Hematopoietic multipotent progenitor cell treated with erythropoietin and hydrocortisone succinate and interleukin-3 and kit ligand, for 6 days (in vitro differentiated cells): ENCODE measurements at places on chromosomes 16 and 17.

DNA sequence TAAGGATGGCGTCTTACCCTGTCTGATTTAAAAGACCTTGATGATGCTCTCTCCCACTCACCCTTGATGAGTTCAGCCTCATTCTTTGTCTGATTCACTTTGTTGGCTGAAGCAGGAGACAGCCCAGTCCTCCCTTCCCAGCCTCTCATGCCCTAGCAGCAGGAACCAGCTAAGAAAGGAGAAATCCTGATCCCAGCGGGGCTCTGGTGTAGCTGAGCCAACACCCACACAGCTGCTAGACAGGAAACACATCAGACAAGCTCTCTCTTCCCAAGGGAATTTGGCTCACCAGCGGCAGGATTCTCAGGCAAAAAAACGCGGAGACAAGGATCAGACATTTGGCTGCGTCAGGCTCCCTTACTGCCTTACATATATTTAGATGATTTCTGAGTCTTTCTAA is 211.5 kb downstream of the CDH11 start:
- no peak for DNase-seq

- DNase-seq: no peak
Measured at GRCh38 chr17:74922694-74923537, at the start of gene USH1G. Gene USH1G, minus strand, starts transcription at chr17:74923255. Its CDS starts 182 bp downstream, at chr17:74923073.

DNA sequence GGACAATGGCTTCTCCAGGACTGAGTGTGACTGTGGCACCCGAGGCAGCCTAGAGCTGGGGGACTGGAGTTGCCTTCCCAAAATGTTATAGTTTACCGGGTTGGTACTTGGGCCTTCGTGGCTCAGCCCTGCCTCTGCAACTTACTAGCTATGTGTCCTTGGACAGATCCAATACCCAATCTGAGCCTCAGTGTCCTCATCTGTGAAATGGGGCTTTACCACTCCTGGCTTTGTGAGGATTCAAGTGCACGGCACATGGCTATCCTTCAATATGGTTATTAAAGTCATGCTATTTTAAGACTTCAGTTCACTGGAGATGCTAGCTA is 9.6 kb downstream of the IRX5 start:
- DNase-seq: no peak

- no peak for DNase-seq
Measured at GRCh38 chr17:82914375-82914774, 74.6 kb upstream of the ZNF750 start.

DNA sequence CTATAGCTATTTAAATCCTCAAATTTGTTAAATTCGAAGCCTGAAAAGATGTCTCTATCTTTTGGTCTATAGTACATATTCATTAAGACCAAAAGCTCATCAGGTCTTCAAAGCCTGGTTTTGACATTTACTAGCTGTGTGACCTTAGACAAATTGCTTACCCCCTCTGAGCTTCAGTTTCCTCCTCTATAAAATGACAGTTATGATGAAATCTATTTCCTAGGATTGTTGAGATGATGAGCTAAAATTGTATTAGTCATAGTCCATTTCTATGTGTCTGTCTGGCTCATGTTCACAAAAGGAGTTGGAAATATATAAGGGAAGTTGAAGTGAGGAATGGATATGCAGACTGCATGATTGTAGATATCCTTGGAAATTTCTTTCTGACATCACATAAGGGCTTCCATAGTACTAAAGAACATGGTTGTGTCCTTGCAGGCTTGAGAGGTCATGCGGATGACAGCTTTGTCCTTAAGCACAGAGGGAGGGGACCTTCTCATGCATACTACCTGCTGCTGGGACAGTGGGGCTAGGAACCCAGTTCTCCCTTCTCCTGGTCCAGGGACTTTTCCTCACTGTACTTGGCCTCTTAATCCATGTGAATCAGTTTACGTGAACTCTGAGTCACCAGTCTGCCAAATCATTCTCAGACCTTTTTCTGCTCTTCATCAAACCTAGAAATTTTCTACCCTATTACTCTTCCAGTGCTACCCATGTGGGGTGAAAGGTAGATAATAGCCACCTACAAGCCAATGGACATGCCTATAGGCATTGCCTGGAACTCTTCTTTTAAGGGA is 487.5 kb upstream of the SALL1 start:
- no peak for DNase-seq

DNA sequence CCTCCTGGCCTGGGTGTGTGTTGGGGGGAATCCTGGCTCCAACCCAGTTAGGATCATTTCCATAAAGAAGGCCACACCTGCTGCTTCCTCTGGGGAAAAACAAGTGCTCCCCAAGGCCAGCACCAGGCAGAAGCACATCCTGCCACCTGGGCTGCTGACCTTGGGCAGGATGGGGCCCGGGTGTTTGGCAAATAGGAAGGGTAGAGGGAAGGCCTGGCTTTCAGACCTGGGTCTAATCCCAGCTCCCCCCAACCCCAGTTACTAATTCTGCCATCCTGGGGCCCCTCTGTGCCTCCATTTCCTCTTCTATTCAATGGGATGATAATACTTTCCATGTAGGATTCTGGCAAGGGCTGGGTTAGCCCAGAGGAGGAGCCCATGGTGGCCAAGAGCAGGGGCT is 3.0 kb upstream of the NLRC5 start:
- no peak for DNase-seq

DNA sequence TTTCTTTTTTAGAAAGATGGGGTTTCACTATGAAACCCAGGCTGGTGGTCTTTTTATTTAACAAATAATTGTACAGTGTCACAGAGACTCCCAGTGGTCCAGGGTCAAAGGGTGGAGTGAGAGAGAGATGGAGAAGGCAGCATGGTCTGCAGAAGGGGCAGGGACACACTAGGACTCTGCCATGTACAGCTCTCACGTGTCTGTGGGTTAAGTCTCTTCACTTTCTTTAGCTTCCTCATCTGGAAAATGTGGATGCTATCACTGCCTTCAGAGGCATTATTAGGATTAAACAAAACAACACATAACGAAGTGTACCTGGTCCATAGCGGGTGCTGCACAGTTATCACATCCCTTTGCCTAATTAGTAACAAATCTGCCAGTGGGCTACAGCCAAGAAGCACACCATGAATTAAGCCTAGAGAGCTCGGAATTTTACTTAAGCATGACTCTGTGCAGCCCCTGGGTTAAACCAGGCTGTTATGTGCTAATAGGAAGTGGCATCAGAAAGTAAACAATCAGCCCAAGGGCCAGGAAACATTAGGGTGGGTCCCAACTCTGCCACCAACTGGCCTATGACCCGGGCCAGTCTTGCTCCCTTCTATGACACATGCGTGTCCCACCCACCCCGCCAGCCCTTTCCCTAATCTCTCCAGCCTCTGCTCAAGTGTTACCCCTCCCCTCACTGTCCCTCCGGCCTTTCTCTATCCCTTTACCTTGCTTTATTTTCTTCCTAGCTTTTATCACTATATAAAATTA is 13.9 kb downstream of the TOP3A start:
- DNase-seq: no peak

DNA sequence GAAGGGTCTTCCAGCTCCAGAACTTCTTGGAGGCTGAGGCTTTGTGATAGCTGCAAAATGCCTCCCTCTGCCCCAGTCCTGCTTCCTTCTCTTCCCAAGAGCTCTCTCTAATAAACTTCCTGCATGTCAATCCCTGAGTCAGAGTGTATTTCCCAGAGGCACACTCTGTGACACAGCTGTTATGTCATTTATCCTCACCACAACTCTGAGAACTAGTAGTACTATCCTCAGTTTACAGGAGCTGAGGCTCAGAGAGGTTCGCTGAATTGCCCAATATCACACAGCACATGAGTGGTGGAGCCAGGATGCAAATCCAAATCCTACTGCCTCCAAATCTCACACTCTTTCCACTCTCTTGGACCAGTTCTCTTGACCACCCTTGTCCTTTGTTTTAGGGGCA is 20.0 kb downstream of the UNC45B start:
- no peak for DNase-seq

GRCh38 chr16:89038811-89039735 is 54.6 kb upstream of the ACSF3 start:
- DNase-seq: no peak

DNA sequence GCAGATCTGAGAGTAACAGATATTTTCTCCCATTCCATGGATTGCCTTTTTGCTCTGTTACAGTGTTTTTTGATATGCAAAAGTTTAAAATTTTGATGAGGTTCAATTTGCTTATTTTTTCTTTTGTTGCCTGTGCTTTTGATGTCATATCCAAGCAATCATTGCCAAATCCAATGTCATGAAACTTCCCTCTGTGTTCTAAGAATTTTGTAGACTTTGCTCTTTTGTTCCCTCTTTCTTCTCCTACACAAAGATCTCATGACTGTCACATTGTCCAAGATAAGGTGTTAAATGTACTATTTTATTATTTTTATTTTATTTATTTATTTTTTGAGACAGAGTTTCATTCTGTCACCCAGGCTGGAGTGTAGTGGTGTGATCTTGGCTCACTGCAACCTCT is 18.9 kb upstream of the KCNH6 start:
- DNase-seq: no peak

DNA sequence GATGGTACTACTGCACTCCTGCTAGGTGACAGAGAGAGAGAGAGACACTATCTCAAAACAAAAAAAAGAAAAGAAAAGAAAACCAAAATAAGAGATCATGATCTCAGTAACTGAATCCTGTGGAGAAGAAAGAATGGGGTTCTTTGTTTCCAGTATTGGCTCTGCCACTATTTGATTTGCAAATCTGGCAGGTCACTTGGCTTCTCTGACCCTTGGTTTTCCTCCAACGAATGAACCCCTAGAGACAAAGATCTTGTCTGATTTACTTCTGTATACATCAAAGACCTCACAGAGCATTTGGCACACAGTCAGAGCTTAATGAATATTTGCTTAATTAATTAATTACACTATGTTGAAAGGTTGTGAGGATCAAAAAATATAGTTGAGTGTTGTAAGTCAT is 47.9 kb upstream of the NLK start:
- DNase-seq: no peak

DNA sequence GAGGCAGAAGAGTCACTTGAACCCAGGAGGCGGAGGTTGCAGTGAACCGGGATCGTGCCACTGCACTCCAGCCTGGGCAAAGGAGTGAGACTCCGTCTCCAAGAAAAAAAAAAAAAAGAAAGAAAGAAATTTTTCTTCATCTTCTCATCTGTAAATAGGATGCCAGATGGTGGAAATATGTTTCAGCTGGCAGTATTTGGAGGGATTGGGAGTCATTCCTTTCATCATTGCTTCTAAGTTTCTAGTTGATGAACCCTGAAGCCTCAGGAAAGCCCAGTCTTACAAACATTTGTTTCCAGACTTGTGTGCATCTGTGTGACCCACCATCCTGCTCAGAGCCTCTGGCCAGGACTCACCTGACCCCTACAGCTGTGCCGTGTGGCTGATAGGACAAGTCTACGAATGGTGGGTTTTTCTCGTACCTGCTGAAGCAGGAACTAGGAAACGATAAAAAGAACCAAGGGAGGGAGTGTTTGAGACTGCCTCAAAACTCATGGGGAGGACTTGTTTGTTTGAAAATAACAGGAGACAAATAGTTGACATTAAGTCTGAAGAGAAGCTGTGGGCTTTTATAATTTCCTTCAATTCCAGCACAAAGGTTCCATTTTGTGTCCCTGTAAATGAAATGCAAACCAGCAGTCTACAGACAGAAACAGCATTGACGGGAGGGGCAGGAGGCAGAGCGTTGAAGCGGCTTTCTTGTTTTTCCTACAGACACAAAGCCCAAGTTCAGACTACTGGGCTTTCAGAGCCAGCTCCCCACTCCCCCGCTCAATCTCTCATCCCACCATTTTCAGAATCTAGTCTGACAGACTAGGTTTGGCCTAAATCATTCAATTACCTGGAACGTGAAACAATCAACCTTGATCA is 24.9 kb downstream of the CDRT4 start:
- no peak for DNase-seq

- no peak for DNase-seq
Measured at GRCh38 chr17:70329721-70330120, 160.4 kb downstream of the KCNJ2 start.

- no peak for DNase-seq
Measured at GRCh38 chr17:73359987-73360410, 48.2 kb upstream of the CDC42EP4 start.

GRCh38 chr17:49397586-49397985 is 17.1 kb downstream of the PHB1 start:
- no peak for DNase-seq

DNA sequence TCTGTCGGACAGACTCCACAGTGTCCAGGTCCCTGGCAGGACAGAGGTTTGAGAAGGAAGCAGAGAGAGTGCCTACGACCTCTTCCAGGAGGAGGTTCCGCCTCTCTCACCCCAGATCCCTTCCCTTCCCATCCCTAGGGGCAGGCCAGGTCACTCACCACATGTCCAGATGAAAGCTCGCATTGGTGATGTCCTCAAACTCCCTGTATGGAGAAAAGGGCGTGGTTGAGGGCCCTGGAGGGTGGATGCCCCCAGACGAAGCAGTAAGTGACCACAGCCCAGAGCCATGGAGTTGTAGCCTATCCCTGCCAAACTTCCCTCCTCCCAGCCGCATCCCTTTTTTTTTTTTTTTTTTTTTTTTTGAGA is 3.4 kb downstream of the UNC13D start:
- DNase-seq: no peak

DNA sequence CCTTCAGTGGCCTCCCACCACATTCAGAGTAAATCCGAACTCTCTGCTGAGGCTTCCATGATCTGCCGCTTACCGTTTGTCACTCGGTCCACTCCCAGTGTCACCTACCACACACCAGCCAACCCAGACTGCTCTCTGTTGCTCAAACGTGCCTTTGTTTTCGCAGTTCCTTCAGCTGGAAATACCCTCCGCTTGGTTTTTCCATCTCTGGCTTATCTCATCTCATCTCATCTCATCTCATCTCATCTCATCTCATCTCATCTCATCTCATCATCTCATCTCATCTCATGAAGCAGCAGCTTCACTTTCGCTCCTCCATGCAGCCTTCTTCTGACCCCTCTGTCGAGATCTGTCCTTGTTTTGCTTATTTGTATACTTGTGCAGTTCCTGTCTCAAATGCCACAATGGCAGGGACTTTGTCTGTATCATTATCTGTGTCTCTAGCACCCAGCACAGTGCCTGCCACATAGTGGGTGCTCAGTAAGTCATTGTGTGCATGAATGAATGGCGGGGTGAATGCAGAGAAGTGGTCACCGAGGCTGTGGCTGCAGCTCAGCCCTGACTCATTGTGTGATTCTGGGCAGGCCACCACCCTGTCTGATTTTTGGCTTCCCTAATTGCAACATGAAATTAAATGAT is 3.8 kb upstream of the SNX20 start:
- DNase-seq: peak; percentile 50

GRCh38 chr17:64599187-64599676 is 62.9 kb downstream of the SMURF2 start:
- peak; percentile 82 for DNase-seq

- no peak for DNase-seq
Measured at GRCh38 chr17:70074956-70075355, at the start of gene KCNJ16. Gene KCNJ16, plus strand, starts transcription at chr17:70075225. Its CDS starts 56,863 bp downstream, at chr17:70132088.
